ENCODE measurements at places on chromosomes 12 and 14. TPM values are rescaled to one million over a fixed set of nuclear protein-coding genes. Genes with fewer than 3 reads are reported as not detected.

The AVPR1A gene
- total RNA-seq, result not detected

The SLC6A12 gene
- not detected for total RNA-seq

The RTL1 gene
- total RNA-seq, result not detected

The CLEC4C gene
- total RNA-seq, result not detected

The C12orf42 gene
- not detected for total RNA-seq

The KRT73 gene
- total RNA-seq, result not detected

The RPGRIP1 gene
- total RNA-seq, result not detected

The LRRC10 gene
- not detected for total RNA-seq

The KCNC2 gene
- not detected for total RNA-seq

The TGFB3 gene
- 3.9 TPM for total RNA-seq

The SPTB gene
- total RNA-seq, result 0.11 TPM

The GZMB gene
- total RNA-seq, result not detected

The C12orf60 gene
- total RNA-seq, result 2.3 TPM

The PLEKHG7 gene
- total RNA-seq, result not detected

The FGD6 gene
- total RNA-seq, result 6.4 TPM

The KLRG1 gene
- total RNA-seq, result not detected

The RIMBP2 gene
- total RNA-seq, result not detected

The DBX2 gene
- total RNA-seq, result not detected

The NCAPD2 gene
- 46.8 TPM for total RNA-seq

The ADSS1 gene
- 4.7 TPM for total RNA-seq

The GARIN6 gene
- total RNA-seq, result not detected

The TAS2R9 gene
- not detected for total RNA-seq

The RD3L gene
- total RNA-seq, result not detected

The TAPBPL gene
- total RNA-seq, result 8.1 TPM

The CPNE6 gene
- total RNA-seq, result not detected

The OTUB2 gene
- total RNA-seq, result 1.9 TPM

The USP30 gene
- total RNA-seq, result 7.5 TPM

The MAP3K9 gene
- not detected for total RNA-seq

The HVCN1 gene
- 4.1 TPM for total RNA-seq

The METAP2 gene
- 67.8 TPM for total RNA-seq

The CMKLR1 gene
- 2.9 TPM for total RNA-seq

The SYT10 gene
- not detected for total RNA-seq

The KRT82 gene
- not detected for total RNA-seq

The LMO3 gene
- not detected for total RNA-seq

The GUCY2C gene
- not detected for total RNA-seq

The PTPRB gene
- total RNA-seq, result 4.4 TPM

The SERPINA12 gene
- not detected for total RNA-seq

The UBR7 gene
- total RNA-seq, result 28.7 TPM

The KLHL42 gene
- total RNA-seq, result 24.8 TPM

The GIT2 gene
- 23.4 TPM for total RNA-seq

The ACRBP gene
- total RNA-seq, result not detected

The REM2 gene
- total RNA-seq, result not detected

The EID3 gene
- total RNA-seq, result 9.0 TPM

The TSPAN8 gene
- not detected for total RNA-seq

The RFX4 gene
- total RNA-seq, result not detected

The AQP5 gene
- not detected for total RNA-seq
